Astrocyte (in vitro differentiated cells and primary cell): ENCODE measurements at places on chromosomes 16 and 17. TPM values are rescaled to one million over a fixed set of nuclear protein-coding genes. Genes with fewer than 3 reads are reported as not detected.

PYDC1 gene
- total RNA-seq, result not detected in 2 replicates

HIGD1B gene
- not detected in 2 replicates for total RNA-seq

CCL11 gene
- 0.26 TPM in 1 of 2 replicates, not detected in the other for total RNA-seq

EFTUD2 gene
- total RNA-seq, result 129 and 133 TPM in 2 replicates

SLC12A3 gene
- 0.07 and 0.18 TPM in 2 replicates for total RNA-seq

IL34 gene
- 0.34 and 0.38 TPM in 2 replicates for total RNA-seq

QRICH2 gene
- total RNA-seq, result 2.5 and 3.8 TPM in 2 replicates

COASY gene
- 52.0 and 54.2 TPM in 2 replicates for total RNA-seq

GRCh38 chr16:1078579-1079021 is 6.1 kb downstream of the SSTR5 start:
- no peak overlapping the region for H3K27ac ChIP-seq
- H3K4me1 ChIP-seq, result peaks cover 7% of the 10 kb centered on the region
- peak; percentile 52 for DNase-seq
- no peak overlapping the region for H3K4me3 ChIP-seq
- no peaks in the 10 kb centered on the region for H3K36me3 ChIP-seq

GRCh38 chr16:2841606-2842339 is 11.7 kb downstream of the ZG16B start:
- H3K4me1 ChIP-seq, result peaks cover 27% of the 10 kb centered on the region
- DNase-seq, result no peak
- no peak overlapping the region for H3K4me3 ChIP-seq
- no peaks in the 10 kb centered on the region for H3K36me3 ChIP-seq
- H3K27ac ChIP-seq, result no peak overlapping the region
- no peaks in the 10 kb centered on the region for H3K27me3 ChIP-seq

GRCh38 chr16:12215277-12216105 is 239.0 kb downstream of the SNX29 start:
- H3K27me3 ChIP-seq, result no peaks in the 10 kb centered on the region
- no peak for DNase-seq
- no peaks in the 10 kb centered on the region for H3K4me1 ChIP-seq

GRCh38 chr17:37089956-37090355 is 141.2 kb downstream of the AATF start:
- peaks cover 25% of the 10 kb centered on the region for H3K36me3 ChIP-seq
- H3K4me3 ChIP-seq, result no peak overlapping the region
- no peaks in the 10 kb centered on the region for H3K4me1 ChIP-seq
- H3K27me3 ChIP-seq, result no peaks in the 10 kb centered on the region
- DNase-seq, result no peak

- no peak overlapping the region for H3K4me3 ChIP-seq
- H3K36me3 ChIP-seq, result peaks cover 3% of the 10 kb centered on the region
- H3K27me3 ChIP-seq, result no peaks in the 10 kb centered on the region
- DNase-seq, result no peak
- peaks cover 9% of the 10 kb centered on the region for H3K4me1 ChIP-seq
Measured at GRCh38 chr17:30908717-30909420, 2.8 kb upstream of the TEFM start.

DNA sequence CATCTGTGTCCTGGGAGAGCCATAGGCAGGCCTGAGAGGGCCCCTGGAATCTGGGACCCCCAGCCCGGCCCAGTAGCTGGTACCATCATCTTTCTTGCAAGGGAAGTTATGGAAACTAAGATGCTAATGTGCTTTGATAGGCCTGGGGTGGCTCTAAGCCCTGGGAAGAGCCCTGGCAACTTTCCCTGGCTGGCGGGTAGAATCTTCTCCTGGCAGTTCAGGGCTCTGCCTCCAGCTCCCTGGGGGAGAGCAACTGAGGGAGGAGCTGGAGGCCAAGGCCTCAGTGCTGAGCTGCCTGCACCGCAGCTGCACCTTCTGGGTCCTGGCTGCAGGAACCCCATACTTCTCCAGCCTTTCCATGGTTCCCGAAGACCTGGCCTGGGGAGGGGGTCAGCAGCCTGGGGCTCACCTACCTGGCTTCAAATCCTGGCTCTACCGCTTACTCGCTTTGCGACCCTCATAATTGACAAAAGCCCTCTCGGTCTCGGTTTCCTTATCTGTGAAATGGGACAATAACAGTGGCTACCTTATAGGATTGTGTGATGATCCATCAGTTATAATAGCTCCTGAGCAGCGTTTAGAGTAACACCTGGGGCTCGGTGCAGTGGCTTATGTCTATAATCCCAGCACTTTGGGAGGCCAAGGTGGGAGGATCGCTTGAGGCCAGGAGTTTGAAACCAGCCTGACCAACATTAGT is 333.7 kb downstream of the SEC14L1 start:
- no peak overlapping the region for H3K4me3 ChIP-seq
- H3K36me3 ChIP-seq, result no peaks in the 10 kb centered on the region
- peak; percentile 36 for DNase-seq
- peaks cover 89% of the 10 kb centered on the region for H3K4me1 ChIP-seq
- no peaks in the 10 kb centered on the region for H3K27me3 ChIP-seq

DNA sequence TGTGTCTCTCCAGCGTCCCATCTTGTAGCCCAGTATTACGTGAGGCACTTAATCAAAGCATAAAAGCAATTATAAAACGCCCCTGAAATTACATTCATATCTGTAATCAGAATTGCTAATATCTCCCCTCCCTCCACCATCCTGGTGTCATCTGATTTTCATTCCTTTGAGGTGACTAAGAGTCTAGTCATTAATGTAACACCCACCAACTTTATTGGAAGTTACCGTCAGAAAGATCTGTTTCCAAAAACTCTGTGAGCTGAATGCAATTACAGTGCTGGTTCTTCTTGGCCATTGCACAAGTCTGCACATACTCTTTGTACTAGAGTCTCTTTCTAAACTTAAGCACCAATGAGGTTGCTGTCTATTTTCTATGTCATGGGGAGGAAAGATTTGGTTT is 12.5 kb upstream of the MAF start:
- H3K36me3 ChIP-seq, result no peaks in the 10 kb centered on the region
- H3K27ac ChIP-seq, result no peak overlapping the region
- H3K4me1 ChIP-seq, result peaks cover 4% of the 10 kb centered on the region
